ENCODE measurements at places on chromosomes 1 and 21.

- DNase-seq, result no peak
Observed at GRCh38 chr1:26277719-26278118, 2.2 kb upstream of the SH3BGRL3 start.

DNA sequence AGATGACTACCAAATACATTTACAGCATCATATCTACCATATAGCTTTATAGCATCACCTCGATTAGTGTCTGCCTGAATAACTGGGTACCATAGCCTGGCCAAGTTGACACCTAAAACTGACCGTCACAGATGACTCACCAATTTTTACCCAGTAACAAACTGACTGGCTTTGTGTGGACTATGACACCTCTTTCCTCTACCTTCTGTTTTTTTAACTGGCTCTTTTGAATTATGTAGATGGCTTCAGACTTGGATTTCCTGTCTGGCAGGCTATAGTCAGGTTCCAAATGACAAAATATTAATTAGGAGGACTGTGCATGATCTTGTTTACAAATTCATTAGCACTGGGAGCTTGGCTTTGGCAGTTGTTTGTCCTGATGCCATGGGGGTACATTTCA, 360.3 kb downstream of the TGFB2 start:
- DNase-seq, result no peak

DNA sequence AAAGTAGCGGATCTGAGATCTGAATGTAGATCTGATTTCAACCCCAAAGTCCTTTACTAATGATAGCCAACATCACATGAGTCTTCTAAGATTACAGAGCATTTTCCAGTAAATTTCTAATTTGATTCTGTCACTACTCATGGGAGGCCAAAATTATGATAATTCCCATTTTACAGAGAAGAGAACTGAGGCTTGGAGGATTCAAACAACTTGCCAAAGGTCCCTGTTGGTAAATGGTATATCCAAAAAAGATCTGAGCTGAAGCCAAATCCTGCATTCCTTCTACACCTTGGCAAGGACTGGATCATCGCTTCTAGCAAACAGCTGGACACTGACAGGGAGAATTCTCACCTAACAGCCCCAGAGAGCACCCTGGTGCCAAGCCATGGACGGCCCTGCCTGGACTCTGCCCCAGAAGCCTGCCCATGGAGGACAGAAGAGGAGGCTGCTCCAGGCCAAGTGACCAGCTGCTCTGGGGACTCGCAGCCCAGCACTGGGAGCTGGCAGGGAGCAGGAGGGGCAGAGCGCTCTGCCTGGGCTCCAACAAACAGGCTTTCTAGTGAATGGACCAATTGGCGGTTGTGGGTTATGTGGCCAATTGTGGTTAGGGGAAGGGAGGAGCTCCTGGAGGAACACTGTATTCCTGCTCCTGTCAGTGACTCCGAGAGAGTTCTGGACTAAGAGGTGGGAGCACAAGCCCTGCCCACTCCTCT, 6.4 kb upstream of the CSF1 start:
- DNase-seq, result no peak

DNA sequence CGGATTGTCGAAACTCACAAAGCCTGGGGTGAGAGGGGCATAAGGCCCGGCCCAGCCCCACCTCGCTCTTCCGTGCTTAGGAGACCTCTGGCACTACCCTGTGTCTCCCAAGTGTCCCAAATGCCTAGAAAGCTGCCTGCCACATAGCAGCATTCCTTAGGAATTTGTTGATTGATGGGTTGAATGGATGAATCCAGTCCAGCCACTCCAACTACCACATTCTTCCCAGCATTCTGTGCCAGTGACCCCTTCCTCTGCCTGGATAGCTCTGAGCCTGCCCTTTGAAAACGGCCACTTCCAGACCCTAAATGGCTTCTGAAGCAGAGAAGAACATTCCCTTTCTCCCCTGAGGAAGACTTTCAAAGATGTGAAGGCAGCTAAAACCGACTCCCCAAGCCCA, 11.5 kb downstream of the CELF3 start:
- DNase-seq, result no peak

DNA sequence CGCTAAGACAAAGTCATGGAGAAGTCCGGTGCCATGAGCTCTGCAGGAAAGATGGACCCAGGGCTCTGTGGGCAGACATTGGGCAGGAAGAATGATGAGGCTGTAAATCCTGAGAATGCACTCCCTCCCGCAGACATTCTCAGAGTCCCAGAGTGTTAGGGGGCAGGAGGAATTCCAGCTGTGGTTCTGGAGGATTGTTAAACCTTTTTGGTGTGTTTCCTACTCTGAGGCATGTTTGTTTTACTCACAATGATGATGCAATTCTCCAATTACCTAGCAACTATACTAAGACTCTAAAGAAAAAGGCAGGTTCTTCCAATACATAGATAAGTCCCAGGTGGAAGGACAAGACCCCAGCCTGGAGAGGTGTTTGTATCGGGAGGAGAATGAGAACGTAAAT, 2.8 kb upstream of the CAPN9 start:
- DNase-seq, result no peak

GRCh38 chr1:77218477-77219165, 609 bp downstream of the PIGK start:
- no peak for DNase-seq

- DNase-seq, result no peak
Observed at GRCh38 chr1:31707711-31708110, 3.9 kb upstream of the COL16A1 start.

- no peak for DNase-seq
Observed at GRCh38 chr1:219227360-219228057, 53.8 kb downstream of the LYPLAL1 start.

GRCh38 chr1:94971491-94971924, 44.6 kb upstream of the CNN3 start:
- DNase-seq, result no peak

Measured in amniotic stem cell (primary cell).